ENCODE measurements at places on chromosomes 1 and 21. TPM values are rescaled to one million over a fixed set of nuclear protein-coding genes. Genes with fewer than 3 reads are reported as not detected.

SELP gene
- 28.0 TPM for total RNA-seq

CRABP2 gene
- 6.4 TPM for total RNA-seq

BNIPL gene
- total RNA-seq = 0.11 TPM

RORC gene
- 0.11 TPM for total RNA-seq

CRP gene
- total RNA-seq = 0.65 TPM

AADACL3 gene
- total RNA-seq = not detected

Data from esophagus muscularis mucosa (tissue), 4 donors.